ENCODE measurements at places on chromosomes 3 and 15.
A peak's percentile ranks its signal among the peaks of the same experiment; 100 is the strongest.

DNA sequence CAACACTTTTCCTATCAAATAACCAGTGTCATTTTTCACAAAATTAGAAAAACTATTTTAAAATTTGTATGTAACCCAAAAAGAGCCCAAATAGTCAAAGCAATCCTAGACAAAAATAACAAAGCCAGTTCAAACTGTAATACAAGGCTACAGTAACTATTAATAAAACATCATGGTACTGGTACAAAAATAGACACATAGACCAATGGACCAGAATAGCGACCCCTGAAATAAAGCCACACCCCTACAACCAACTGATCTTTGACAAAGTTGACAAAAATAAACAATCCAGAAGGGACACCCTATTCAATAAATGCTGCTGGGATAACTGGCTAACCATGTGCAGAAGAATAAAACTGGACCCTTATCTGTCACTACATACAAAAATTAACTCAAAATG, 19.9 kb downstream of the TM4SF18 start:
- no peak for DNase-seq

DNA sequence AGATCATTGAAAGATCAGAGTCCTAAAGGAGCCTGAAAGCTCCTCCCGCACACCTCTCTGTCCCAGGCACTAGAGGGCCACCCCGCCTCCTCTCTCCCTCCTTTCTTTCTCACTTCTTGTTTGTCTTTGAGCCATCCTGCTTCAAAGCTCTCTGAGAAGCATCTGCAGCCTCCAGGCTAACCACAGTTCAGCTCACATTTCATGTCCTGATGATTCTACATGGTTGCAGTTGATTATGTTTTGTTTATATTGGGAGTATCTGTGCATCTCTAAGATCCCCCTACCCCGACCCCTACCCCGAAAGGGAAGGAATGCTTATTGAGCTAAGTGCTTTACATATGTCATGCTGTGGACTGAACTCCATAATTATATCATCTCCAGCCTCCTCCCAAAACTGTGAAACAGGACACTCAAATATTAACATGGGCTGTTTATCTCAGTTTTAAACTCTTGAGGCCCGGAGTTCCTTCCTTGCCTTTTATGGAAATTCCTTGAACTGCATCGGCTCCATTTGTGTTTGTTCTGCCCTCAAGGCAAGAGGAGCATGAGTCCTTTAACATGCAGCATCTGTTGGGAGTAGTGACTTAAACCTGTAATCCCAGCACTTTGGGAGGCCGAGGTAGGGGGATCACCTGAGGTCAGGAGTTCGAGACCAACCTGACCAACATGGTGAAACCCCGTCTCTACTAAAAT, 30.9 kb downstream of the MGLL start:
- no peak for DNase-seq

DNA sequence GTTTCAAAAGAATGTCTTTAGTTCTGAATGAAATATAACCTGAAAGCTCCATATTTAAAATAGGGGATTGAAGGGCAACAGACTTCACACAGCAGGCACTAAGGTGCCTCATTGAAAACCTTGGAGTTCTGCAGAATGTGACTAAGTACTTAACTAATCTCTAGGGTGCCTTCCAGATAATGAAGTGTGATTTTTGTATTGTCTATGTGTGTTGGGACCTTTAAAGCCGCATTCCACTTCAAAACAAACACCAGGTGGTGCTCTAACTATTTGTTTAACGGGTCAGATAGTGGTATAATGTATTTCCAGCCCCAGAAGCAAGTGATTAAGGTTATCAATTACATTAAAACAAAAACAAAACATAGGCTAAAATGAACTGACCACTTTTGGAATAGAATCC, 28.0 kb downstream of the TFG start:
- no peak for DNase-seq

GRCh38 chr3:17156864-17157263, 272.1 kb downstream of the PLCL2 start:
- no peak for DNase-seq

DNA sequence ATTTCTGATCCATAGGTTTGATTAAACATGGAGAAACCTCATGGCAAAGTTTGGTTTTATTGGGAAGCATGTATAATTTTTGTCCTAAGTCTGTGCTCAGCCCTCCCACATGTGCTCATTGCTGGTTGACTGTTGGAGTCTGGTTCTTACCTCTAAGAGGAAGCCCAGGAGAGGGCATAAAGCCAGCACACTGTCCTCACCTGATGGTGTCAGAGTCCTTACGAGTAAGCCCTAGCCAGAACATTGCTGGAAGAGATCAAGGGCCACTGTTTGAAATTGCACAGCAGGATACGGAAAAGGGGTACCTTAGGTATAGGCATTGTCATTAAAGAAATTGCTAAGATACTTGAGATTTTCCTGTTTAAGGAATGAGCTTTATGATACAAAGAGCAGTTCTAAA, 21.3 kb downstream of the MLH1 start:
- DNase-seq: no peak

- peak; percentile 15 for DNase-seq
These were observed 129.1 kb upstream of the SMAD3 start for GRCh38 chr15:66936109-66936860.

DNA sequence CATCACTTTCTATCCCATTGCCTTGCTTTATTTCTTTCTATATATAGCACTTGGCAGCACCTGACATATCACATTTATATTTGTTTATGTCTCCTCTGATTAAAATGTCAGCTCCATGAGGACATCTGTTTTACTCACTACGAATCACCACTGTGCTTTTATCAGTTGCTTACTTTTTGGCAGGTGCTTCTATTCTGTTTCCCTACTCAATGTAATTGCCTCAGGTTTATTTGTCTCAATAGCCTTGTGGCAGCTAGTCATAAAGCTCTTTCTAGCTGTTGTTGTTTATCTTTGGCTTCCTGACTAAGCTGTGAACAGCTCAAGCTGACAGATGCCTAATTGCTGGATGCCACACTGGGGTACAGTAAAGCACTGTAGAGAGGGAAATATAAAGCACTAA, 85.5 kb downstream of the VPS13C start:
- DNase-seq: no peak

DNA sequence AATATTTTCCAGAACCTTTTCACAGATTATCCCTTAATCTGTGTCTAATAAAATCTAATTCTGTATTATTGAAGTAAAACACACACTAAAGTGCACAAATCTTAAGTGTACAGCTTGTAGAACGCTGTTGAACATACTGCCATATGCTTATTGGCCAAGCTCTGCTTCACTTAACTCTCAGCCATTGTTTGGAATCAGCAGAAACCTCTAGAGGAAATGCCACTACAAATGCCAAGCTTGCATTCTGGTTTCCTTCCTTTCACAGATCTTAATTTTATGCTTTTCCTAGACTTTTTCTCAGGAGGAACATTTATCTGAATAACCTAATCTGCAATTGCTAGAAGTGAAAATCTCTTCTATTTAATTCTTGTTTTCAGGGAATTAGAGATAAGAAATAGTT, 10.1 kb downstream of the MNS1 start:
- no peak for DNase-seq

- no peak for DNase-seq
These were observed 1.7 kb downstream of the SKIL start for GRCh38 chr3:170359178-170359704.

- DNase-seq: no peak
These were observed 14.4 kb upstream of the TSC22D2 start for GRCh38 chr3:150393745-150394144.

- DNase-seq: no peak
These were observed 130.0 kb downstream of the DMXL2 start for GRCh38 chr15:51492528-51492927.

GRCh38 chr15:56017511-56017910, 24.1 kb upstream of the NEDD4 start:
- no peak for DNase-seq

GRCh38 chr15:78315686-78316282, 16.4 kb upstream of the SKIC8 start:
- DNase-seq: no peak

DNA sequence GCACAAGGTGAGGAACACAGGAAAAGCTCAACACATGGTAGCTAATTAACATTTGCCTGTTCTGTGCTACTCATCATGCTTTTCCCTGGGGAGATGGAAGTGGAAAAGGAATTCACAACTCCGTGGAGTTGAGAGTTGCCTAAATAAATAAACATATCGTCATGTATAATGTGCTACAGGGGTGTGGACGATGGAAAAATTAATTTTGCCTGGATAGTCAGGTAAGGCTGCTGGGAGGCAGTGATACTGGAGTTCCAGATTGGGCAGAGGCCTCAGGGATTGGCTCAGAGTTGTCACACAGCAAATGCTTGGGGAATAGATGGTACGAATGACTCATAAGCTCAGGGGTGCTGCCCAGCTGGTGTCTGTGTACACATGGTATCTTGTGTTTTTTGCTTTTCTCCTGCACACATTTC, 3.1 kb upstream of the ABHD6 start:
- no peak for DNase-seq

GRCh38 chr15:90844696-90845095, 23.7 kb upstream of the FURIN start:
- DNase-seq: no peak

- DNase-seq: no peak
These were observed 260.1 kb upstream of the PLSCR5 start for GRCh38 chr3:146865175-146865755.

Measured in activated CD4-positive, CD25-positive, alpha-beta regulatory T cell treated with anti-CD3 and anti-CD28 coated beads, Interleukin-2, amount 50 U/mL, for 72 hours (primary cell).